ENCODE measurements at places on chromosomes 12 and 14. TPM values are rescaled to one million over a fixed set of nuclear protein-coding genes. Genes with fewer than 3 reads are reported as not detected.

- peak; percentile 6 for DNase-seq
Observed at GRCh38 chr12:2003676-2004112, 563 bp downstream of the DCP1B start.

GRCh38 chr12:89882050-89882449, 173.4 kb upstream of the ATP2B1 start:
- DNase-seq: no peak

- no peak for DNase-seq
Observed at GRCh38 chr12:125254856-125255255, 189.6 kb downstream of the AACS start.

DNA sequence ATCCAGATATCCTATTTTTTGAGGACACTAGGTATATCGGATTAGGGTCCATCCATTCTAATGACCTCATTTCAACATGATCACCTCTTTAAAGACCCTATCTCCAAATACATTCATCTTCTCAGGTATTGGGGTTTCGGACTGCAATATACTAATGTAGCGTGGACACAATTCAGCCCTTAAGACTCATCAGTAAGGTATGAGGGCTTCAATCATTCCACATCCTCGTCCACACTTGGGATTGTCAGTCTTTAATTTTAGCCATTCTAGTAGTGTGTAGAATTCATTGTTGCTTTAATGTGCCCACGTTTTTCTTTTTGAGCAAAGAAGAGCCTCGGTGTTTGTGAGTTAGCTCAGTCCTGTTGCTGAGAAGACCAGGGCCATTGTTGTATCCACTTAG, 177.0 kb upstream of the TBX3 start:
- DNase-seq: no peak

- peak; percentile 35 for DNase-seq
Observed at GRCh38 chr12:52910248-52910883, 5.5 kb upstream of the KRT8 start.

Gene POC1B
- 25.2 TPM for total RNA-seq

Gene TBC1D30
- 19.6 TPM for total RNA-seq

Gene ACSM4
- not detected for total RNA-seq

Gene LRP1-AS
- not detected for total RNA-seq

Gene MSRB3
- 40.0 TPM for total RNA-seq

Gene ASCL1
- total RNA-seq: not detected
